GM12891 (cell line): ENCODE measurements at places on chromosomes 2 and 18.
A peak's percentile ranks its signal among the peaks of the same experiment; 100 is the strongest.

- DNase-seq, result no peak
Observed at GRCh38 chr2:11433822-11434221, 32.1 kb downstream of the E2F6 start.

DNA sequence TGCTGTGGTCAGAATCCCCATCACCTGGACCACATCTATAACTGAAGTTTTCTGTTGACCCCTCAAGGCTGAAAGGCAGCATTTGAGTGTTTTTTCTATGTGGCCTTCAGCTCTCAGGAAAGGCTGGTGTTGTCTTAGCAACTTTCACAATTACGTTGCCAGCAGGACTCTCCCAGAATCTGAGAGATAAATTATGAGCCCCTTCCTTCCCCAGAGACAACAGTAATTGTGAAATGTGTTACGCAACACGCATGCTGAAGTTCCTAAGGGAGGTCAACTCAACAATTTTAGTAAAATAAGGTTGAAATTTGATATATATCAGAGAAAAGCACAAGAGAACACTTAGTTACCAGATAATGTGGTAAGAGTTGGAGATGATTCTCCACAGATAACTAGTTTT, 216.5 kb upstream of the SLC8A1 start:
- no peak for DNase-seq

DNA sequence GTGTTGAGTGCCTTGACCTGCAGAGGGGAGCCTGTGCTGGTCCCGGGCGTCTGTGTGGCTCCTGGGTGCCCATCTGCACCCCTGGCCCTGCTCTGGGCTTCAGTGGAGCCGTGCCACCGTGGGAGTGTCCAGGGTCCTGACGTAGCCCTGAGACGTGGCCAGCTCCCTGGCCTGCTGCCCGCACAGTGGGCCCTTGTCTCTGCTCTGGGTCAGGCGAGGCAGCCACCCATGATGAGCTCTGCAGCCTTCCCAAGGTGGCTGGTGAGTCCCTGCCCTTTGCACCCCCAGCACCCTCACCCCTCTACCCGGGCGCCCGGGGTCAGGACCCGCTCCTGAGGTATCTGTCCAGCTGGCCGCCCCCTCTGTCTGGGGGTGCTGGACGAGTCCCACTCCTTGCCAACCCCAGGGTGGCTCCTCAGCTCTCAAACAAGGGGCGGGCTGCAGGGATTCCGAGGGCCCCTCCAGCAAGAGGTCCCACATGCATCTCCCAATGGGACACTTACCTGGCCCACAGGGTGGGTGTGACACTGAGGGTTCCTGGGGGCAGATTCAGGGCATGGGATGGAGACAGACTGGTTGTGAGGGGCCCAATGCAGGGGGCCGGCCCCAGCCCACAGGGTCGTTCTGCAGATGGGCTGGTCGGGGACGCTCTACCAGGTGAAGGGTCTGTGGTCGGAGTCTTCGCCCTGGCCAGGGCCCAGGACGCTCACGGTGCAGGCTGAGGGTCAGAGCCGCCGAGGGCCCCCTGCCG, 2.4 kb downstream of the NEU4 start:
- peak; percentile 22 for DNase-seq

DNA sequence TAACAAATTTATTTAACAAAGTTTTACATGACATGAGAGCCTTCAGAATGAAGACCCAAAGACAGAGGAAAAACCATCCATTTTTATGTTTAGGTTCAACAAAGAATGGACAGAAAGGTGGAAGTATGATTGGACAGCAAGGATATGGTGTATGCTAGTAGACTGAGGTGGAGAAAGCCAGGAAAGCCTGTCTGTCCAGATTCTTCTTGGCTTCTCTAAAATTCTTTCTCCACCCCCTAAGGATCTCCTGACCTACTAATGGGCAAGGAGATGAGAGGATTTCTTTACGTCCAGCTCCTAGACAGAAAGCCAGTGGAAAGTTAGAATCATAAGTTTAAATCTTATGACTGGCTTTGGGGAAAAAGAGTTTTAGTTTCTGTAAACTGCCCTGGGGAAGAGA, 3.0 kb downstream of the ATIC start:
- DNase-seq, result no peak

GRCh38 chr2:48131539-48132270, 225.4 kb upstream of the FBXO11 start:
- DNase-seq, result no peak

DNA sequence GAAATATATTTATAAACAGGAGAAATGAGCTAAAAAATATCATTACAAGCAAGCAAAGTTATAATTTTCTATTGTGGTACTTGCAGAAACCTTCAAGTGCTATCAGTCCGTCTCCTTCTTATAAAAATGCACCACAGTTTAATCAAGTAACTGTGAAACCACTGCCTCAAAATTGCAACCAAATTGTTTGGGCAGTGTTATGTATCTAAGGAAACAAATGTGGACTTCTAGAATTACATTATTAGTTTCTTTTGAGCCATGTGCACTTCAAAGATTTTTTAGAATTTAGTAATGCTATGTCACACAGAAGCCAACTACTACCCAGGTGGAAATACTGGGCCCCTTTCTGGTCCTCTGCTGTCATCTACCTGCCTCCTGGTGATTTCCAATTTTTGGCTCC, 495.6 kb downstream of the NYAP2 start:
- DNase-seq, result no peak

DNA sequence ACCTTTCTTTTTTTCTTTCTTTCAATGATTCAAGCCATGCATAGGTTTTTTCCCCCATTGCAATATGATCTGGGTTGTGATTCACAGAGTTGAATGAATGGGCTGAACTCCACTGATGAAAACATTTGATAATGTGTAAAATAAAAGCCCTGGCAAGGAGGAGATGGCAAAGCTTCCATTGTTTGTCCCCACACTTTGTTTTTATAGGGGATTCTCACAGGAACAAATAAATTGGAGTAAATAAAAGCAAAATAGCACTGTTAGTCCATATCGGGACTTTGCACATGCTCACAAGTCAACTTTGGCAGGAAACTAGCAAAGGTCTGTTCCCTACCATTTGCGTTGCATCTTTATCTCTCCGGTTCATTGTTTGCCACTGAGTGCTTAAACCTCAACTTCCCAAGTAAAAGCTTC, 55.7 kb downstream of the MEIS1 start:
- no peak for DNase-seq

GRCh38 chr2:237660381-237660900, 33.1 kb downstream of the LRRFIP1 start:
- no peak for DNase-seq

DNA sequence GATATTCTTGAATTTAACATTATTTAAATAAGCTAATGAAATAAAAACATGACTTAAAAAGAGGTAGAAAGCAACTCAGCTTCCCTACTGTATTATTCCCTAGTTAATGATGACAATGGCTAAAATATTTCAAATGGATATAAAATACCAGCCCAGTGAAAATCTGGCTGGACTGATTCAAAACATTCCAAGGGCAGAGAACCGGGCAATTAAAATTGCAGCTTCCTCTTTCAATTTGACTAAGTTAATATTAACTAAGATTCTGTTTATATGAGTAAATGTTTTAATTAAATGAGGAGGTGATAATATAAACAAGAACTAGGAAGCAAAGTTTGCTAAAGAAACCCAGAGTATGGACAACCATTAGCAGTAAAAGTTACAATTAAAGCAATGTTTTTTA, 65.6 kb downstream of the RAPH1 start:
- DNase-seq, result no peak

GRCh38 chr2:19670303-19670702, 231.5 kb downstream of the TTC32 start:
- DNase-seq, result no peak

- no peak for DNase-seq
Observed at GRCh38 chr2:76491503-76491902, 780.8 kb upstream of the GCFC2 start.

DNA sequence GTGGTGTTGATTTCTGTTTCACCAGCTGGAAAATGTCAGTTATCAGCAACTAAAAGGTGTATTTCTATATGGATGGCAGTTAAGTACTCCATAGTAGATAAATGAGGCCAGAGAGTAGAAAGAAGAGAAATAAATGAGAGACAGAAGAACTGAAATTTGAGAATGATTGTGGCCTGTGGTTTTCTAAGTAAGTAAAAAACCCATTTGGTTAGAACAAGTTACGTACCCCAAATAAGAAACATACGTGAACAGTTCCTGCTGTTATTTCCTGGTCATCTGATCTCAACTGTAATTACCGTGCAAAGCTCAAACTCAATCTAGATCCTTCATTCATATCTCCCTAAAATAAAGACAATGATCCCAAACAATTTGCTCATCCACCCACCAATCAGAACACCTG, 181.3 kb downstream of the PID1 start:
- DNase-seq, result no peak

DNA sequence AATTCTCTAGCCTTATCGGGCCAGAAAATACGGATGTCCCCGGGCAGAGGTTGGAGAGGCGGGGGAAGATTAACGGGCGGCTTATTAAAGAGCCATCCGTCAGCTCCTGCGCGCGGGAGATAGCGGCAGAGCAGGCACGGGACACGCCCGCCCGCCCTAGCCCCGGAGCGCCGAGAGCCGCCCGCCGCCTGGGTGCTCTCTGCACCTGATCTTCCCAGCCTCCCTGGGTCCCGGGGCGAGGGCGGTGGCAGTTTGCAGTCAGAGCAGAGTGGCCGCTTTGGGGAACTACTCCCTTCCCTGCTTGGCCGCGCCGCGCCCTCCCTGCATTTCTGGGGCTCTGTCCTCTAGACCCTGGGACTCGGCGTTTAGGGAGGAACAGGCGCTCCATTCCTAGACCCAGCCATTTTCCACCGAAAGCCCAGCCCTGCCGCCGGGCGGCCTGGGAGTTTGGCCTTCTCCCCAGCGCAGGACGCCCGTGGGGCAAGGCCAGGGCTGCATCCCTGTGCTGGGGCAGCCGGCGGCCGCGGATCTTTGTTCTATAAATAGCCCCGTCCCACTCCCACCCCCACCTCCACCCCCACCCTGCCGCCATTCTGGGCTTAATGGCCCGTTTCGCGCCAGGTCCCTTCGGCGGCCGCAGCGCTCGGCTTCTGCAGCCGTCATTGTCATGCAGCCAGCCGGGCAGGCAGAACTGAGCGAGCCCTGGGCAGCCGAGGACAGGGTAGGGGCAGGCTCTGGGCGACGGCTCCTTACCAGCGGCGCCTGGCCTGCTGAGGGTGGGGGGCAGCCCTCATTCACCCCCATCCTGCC, 6.6 kb downstream of the GAD1 start:
- DNase-seq, result no peak

DNA sequence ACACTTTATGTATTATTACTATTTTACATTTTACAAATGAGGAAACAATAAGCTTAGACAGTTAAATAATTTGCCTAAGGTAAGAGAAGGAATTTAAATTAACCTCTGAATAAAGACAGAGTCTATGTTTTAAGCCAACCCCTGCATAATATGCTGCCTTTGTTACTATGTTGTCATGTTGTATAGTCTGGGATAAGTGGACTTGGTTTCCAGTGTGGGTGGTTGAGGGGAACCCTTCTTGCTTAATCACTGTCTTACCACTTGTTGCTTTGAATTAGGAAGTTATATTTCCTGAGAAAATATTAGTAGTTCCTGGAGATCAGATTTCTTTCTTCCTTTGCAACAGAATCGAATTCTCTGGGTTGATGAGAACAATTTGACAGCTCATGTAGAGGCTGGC, 52.6 kb downstream of the AGPS start:
- no peak for DNase-seq

DNA sequence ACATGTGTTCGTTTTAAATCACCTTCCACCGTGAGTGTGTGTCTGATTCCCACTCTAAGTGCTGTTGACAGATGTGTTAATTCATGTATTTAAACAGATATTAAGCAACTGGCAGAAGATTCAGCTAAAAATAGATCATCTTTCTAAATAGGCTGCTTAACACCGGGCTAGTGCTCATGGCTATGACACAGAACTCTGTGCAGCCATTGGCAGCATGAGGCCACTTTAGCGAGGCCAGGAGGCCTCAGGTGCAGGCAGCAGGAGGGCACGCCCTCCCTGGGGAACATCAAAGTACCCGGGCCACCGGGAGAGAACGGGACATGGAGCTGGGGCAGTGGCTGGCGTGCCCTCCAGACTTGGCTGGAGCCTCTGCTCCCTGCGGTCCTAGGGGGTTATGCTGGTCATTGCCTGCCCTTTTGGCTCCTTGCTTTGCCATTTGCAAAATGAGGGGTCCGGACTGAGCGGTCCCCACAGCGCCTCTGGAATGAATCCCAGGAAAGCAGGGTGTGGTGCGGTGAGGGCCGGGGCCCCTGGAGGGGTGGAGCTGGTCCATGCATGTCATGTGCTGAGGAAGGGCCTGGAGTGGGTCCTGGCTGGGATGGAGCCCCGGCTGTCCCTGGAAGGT, 62.8 kb upstream of the HDAC4 start:
- no peak for DNase-seq

GRCh38 chr2:68789603-68790002, 55.0 kb downstream of the ARHGAP25 start:
- peak; percentile 52 for DNase-seq

- no peak for DNase-seq
Observed at GRCh38 chr2:191115804-191116203, 35.0 kb downstream of the STAT4 start.

GRCh38 chr2:217288472-217289063, 428.7 kb upstream of the TNP1 start:
- no peak for DNase-seq

DNA sequence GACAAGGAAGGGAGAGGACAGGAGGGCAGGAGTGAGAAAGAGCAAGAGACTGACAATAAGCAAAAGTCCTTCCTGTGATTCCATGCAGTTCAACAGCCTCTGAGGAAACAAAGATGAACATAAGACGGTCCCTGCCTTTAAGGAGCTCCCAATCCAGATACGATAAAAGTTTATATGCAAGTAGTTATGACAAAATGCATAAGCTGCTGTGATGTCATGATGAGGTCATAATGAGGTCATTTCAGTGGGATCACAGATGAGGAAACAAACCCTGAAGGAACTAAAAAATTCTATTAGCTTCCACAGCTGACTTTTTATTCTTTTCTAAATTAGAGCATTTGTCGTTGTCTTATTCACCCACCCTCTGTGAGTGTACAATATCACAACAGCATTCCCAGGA, 458.5 kb upstream of the ACVR2A start:
- DNase-seq, result no peak

- DNase-seq, result no peak
Observed at GRCh38 chr2:228056293-228057097, 125.0 kb downstream of the SPHKAP start.

- no peak for DNase-seq
Observed at GRCh38 chr2:197168705-197169104, 141.9 kb downstream of the ANKRD44 start.

- DNase-seq, result peak; percentile 47
Observed at GRCh38 chr2:43059183-43059897, 167.1 kb downstream of the ZFP36L2 start.

GRCh38 chr18:79611040-79611681, 68.4 kb upstream of the CTDP1 start:
- DNase-seq, result no peak
